ENCODE measurements at places on chromosomes 2 and 18.

GRCh38 chr2:54681416-54681815, 42.0 kb upstream of the EML6 start:
- DNase-seq = no peak

DNA sequence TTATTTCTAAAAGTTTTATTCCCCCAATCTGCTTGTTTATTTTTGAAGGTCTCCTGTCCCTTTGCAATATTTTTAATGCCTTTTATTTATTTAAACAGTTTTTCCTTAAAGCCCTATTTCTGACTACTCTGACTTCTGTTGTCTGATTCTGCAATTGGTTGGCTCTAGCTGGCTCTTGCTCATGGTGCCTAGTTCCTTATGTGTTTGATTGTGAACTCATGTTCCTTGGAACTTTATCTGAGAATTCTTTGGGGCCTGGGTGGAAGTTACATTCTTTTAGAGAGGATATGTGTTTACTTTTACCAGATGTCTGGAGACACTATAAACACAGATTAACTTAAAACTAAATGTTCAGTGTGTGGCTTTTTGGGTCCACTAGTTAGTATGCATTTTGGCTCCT, 175.9 kb downstream of the DYSF start:
- no peak for DNase-seq

- DNase-seq = no peak
These were observed 312.9 kb upstream of the REV1 start for GRCh38 chr2:99802734-99803133.

DNA sequence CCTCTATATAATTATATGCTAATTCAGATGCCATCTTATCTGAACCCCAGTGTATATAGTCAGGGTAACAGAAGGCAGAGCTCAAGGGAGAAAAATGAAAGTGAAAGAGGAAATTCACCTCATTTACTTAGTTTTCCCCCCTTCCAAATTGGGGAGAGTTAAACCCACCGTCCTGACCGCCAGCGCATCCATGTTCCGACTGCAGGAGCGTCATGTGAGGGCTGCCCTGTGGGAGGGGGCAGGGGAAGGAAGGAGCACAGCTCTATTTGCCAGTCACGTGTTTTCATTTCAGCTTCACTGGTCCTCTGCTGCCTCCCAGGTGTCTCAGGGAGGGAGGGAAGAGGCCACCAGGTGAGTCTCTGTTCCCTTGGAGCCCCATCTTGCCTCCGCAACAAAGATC, 13.2 kb downstream of the CNNM4 start:
- peak; percentile 59 for DNase-seq

- DNase-seq = no peak
These were observed 36.9 kb downstream of the TRAK2 start for GRCh38 chr2:201414099-201415023.

DNA sequence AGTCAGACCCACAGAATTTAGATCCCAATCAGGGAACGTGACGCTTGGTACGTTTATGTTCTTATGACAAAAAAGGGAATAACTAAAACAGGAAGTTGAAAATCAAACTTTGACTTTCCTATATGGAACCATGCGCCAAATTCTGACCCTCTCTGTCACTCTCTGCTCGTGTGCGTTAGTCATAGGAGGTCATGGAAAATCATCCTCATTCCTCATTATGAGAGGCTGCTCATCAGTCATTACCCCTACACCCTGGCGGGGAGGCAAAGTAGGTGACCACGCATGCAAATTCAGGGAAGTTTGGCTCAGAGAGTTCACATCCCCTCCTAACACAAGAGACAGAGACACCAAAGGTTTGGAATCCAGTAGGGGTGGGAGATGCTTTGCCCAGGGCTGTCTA, 15.5 kb downstream of the IL1F10 start:
- DNase-seq = no peak

GRCh38 chr2:238710787-238711186, 137.1 kb upstream of the TWIST2 start:
- DNase-seq = no peak

DNA sequence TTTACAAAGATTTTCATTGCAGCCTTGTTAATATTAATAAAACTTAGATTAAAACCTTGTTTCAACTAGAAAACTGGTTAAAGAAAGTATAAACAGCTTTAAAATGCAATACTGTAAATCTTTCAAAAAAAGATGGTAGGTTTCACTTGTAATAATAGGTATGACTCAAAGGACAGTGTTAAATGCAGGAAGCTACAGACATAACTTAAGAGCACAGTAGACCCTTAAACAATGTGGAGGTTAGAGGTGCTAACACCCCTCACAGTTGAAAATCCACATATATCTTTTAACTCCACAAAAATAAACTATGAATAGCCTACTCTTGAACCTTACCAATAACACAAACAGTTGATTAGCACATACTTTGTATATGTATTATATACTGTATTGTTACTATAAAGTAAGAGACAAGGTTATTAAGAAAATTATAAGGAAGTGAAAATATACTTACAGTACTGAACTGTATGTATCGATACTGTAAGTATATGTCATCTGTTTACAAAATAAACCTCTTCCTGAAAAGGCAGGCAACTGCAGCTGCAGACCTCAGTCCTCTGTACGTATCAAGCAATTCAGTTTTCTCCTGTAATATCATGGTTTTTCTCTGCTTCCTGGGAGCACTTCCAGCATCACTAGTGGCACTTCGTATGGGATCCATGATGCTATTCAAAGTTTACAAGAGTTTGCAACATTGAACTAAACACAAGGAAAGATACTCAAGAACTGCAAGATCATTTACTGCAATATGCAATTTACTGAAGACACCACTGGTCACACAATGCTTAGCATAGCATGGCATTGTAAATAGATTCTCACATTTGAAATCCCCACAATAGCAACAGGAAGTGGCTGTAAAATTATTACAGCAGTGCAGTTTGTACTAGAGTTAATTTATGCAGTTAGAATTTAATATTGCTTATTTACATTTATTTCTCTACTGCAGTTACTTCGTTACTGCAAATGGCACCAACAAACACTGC, 610.5 kb upstream of the LRRTM4 start:
- no peak for DNase-seq

- DNase-seq = no peak
These were observed 163.2 kb upstream of the TWIST2 start for GRCh38 chr2:238684362-238685326.

DNA sequence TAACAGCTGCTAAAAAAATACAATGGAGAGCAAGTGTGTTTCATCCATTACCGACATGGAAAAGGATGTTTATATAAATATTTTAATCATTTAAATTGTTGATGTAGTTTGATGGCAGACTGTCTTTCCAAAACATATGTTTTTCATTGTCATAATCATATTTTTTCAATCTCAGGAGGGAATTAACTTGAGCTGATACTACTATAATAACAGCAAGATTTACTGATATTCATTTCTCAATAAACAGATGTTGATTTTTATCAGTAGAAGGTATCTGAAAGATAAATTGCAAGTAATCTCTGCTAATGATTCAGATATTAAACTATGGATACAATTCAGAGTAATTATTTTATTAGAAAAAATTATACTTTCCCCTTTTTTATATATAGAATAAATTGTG, 274.9 kb upstream of the TMEFF2 start:
- no peak for DNase-seq

GRCh38 chr2:103284750-103285149, 522.9 kb downstream of the TMEM182 start:
- no peak for DNase-seq

GRCh38 chr18:76604935-76605240, 109.8 kb upstream of the ZNF516 start:
- no peak for DNase-seq

DNA sequence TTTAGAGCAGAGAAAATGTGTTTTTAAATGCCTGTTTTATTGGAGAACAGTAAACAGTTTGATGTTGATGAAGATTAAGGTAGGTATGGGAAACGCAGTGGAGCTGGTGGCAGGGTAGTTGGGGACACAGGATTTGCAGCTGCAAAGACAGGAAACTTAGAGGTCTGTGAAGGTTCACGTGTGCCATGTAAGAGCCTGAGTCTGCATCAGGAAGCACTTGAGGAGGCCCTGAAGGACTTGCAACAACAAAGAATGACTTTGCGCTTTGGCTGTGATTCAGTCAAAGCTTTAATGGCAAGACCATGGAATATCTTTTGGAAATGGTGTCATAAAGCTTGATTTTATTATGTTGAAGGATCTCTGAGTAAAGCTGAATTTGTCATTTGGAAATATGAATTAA, 347.6 kb upstream of the KCNJ3 start:
- DNase-seq = no peak

GRCh38 chr18:70158992-70159717, 46.3 kb downstream of the RTTN start:
- DNase-seq = no peak

DNA sequence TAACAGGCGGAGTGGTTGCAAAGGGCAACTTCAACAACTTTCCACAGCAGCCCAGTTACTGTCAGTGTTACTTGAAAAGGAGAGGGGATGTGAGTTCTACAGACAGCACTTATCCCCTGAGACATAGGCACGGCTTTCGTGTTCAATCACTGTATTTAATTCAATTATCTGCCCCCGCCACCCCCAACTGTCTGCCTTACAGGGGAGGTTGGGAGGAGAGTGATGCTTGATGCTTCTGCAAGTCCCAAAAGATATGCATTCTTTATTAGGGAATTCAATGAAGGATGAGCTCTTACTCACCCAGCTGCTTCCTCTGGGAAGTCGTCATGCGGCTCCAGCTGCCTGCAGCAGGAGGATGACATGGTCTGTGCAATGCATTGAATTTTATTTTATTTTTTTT, 639.9 kb downstream of the DCC start:
- DNase-seq = no peak

DNA sequence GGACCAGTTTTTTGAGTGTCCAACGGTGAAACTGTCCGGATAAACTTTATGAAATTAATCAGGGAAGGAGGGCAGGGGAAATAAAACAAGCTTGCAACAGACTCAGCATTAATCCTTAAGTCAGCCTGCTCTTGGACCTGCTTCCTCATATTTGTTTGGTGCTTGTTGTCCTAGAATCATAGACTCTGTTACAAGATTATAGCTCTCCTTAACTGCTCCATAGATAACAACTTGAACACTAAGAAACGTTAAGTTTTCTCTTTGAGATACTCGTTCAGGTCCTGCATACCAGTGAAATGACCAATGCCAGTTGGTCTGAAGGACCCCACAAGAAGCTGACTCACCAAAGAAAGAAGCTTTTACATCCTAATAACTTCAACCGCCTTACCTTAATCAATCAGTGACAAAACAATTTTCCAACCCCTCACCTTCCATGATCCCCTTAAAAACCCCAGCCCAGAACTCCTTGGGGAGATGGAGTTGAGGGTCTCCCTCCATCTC, 493.2 kb downstream of the PID1 start:
- DNase-seq = no peak

DNA sequence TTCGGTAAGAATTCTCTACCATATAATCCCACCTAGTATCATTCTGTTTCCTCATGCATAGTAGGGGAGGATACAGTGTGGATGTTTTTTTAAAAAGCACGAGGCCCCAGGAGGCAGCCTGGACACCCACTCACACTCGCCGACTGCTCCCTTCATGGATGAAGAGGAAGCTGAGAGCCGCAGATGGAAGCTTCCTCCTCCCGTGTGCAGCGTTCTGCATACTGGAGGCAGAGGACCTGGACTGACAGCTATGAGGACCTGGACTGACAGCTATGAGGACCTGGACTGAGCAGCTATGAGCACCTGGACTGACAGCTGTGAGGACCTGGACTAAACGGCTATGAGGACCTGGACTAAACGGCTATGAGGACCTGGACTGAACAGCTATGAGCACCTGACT, 234.4 kb downstream of the NDUFA10 start:
- peak; percentile 30 for DNase-seq

GRCh38 chr2:169694894-169695260, 608 bp downstream of the PHOSPHO2 start:
- DNase-seq = no peak

- no peak for DNase-seq
These were observed 127.6 kb upstream of the ITGA6 start for GRCh38 chr2:172299741-172300140.
